ENCODE measurements at places on chromosomes 1 and 21.

DNA sequence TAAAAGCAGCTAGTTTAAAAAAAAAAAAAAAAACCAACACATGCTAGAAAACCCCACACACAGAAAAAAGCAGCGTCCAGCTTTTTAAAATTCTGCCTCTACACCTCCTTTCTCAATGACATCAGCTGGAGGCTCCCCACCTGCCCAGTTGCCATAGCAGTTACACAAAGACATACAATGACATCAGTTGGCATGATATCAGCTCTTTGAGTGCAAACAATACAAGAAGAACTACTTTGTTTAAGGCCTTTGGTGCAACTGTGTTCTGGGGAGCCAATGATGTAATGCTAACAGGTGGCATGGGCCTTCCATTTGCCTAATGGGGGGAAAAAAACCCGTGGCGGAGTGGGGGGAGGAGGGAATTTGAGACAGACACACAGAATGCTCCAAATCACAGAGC is 32.9 kb downstream of the DUSP10 start:
- no peak for DNase-seq

DNA sequence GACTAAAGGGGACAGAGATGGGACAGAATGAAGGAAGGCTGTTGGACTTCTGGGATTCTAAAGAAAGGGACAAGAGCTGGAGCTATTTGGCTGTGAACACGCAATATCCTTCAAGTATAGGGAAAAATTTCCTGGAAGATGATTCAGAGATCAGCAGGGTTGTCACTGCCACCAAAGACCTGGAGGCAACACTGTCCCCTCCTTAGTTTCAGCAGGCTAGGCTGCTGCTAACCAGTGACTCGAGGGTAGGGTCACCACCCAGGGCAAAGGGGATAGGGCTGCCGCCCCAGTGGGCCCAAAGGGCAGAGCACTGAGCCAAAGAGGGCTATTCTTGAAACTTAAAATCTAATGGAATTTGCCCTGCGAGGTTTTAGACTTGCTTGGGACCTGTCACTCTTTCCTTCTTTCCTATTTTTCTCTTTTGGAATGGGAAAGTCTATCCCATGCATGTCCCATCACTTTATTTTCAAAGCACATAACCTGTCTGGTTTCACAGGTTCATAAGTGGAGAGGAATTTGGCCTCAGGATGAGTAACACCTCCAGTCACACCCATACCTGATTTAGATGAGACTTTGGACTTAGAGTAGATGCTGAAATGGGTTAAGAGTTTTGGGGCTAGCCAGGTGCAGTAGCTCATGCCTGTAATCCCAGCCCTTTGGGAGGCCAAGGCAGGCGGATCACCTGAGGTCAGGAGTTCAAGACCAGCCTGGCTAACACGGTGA is 11.9 kb downstream of the IFNLR1 start:
- DNase-seq, result no peak

GRCh38 chr1:232045139-232045994 is 418.8 kb downstream of the DISC1 start:
- no peak for DNase-seq

- DNase-seq, result no peak
These were observed 33.8 kb downstream of the POFUT2 start for GRCh38 chr21:45253633-45254459.

- no peak for DNase-seq
These were observed 4.9 kb downstream of the NHLH1 start for GRCh38 chr1:160371756-160372155.

- DNase-seq, result no peak
These were observed 398.8 kb downstream of the TBX15 start for GRCh38 chr1:118589238-118589846.

DNA sequence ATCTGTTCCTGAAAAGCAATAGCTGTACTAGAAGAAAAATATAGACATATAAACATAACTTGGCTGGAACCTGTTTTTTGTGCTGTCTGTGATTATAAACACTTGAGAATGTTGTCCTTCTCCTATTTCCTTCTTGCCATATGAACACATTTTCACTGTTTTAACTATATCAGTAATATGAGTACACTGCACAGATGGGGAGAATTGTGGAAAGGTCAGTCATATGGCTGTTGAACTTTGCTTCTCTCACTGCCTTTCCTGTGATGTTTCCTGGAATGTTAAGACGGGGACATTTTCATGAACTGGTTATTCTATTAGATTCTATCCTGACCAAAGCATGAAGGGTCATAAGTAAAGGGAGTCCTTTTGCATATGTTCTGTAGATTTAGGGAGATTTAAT is 24.9 kb downstream of the HMCN1 start:
- DNase-seq, result peak; percentile 8

GRCh38 chr1:27147842-27148518 is 6.9 kb downstream of the SLC9A1 start:
- no peak for DNase-seq

DNA sequence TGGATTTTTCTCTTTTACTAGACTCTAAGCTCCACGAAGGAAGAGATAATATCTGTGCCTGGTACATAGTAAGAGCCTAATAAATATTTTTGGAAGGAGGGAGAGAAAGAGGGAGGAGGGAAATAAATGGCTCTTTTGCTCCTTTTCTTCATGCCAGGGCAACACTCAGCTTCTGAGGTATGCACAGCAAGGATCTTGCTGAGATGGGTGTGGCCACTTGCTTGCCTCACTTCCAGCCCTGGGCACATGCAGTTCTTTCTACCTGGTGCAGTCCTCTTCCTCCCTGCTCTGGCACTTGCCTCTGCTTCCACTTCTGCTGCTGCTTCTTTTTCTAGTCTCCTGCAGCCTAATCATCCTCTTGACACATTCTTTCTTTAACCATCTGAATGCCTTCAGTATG is 148.1 kb downstream of the FGGY start:
- DNase-seq, result no peak

GRCh38 chr1:245652660-245653427 is 498.1 kb downstream of the KIF26B start:
- DNase-seq, result no peak
